ENCODE measurements at places on chromosomes 12 and 14.

GRCh38 chr14:59342516-59343484 is 122.4 kb downstream of the GPR135 start:
- no peak for DNase-seq

- no peak for DNase-seq
Measured at GRCh38 chr14:52553002-52553670, 500 bp downstream of the GPR137C start.

- DNase-seq = no peak
Measured at GRCh38 chr14:36988568-36988967, 183.8 kb downstream of the SLC25A21 start.

DNA sequence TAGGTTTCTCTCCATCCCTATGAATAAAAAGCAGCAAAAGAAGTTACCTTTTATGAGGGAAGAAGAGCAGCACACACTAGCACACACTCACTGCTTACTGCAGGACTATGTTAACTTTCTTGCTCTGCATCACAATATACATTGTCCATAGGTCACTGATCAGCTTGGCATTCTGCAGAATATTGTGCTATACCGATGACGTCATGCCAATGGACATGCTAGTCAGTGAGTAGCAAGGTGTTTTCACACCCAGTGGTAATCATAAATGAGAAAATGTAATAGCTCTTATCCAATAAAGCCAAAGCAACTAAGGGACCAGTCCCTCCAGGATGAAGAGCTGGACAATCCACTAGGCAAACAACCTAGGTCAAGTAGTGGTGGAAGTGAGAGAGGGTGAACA is 16.7 kb upstream of the ZDHHC17 start:
- no peak for DNase-seq

DNA sequence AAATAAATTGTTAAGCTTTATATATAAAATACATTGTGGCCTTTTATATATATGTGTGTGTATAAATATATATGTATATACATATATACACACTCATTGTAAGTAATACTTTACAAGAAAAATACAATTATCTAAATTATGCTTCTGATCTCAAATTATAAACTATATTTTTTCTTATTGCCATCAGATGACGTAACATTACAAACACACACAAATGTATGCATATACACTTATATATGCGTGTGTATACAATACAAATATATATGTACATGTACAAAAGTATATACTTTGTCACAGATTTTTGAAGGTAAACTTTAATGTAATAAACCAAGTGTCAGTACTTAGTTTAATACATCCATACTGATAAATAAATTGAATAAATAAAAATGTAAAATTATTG is 278.9 kb upstream of the LMO3 start:
- no peak for DNase-seq

DNA sequence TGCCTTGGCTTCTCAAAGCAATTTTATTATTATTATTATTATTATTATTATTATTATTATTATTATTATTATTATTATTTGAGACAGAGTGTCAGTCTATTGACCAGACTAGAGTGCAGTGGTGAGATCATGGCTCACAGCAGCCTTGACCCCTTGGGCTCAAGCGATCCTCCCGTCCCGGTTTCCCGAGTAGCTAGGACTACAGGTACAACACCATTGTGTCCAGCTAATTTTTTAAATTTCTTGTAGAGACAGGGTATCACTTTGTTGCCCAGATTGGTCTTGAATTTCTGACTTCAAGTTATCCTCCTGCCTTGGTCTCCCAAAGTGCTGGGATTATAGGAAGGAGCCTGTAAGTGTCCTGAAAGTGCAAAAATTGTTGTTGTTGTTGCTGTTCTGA is 11.6 kb upstream of the AP4S1 start:
- DNase-seq = no peak

GRCh38 chr12:563787-564298 is 99.4 kb downstream of the NINJ2 start:
- no peak for DNase-seq

DNA sequence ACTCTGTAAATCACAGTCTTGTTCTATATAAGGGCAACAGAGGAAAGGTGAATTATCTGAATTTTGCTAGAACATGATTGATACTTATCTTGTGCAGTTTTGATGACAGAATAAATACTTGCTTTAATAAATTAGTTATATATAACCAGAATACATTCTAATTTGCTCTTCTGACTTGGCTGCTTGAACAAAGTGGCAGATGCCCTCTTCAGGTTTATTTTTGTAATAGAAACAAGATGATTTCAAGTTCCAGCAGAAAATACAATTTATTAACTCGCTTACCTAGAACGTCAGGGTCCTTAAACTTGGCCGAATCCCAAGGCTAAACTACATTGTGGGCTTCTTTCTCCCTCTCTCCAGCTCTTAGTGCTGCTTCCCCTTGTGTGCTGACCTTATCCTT is 57.6 kb upstream of the SSTR1 start:
- DNase-seq = no peak

- DNase-seq = peak; percentile 10
Measured at GRCh38 chr14:72519543-72519942, 374.4 kb downstream of the DPF3 start.

GRCh38 chr14:102591372-102591943 is 991 bp upstream of the RCOR1 start:
- no peak for DNase-seq

- DNase-seq = no peak
Measured at GRCh38 chr12:95304673-95305198, 87.1 kb downstream of the VEZT start.
